Stimulated activated CD4-positive, alpha-beta T cell treated with anti-CD3 and anti-CD28 coated beads, Interleukin-1b, Interleukin-23, amount 100 ng/mL, for 1 hour (primary cell): ENCODE measurements at places on chromosomes 11 and 22.

GRCh38 chr11:14424096-14424495 lies 65.1 kb upstream of the RRAS2 start:
- no peak for DNase-seq

DNA sequence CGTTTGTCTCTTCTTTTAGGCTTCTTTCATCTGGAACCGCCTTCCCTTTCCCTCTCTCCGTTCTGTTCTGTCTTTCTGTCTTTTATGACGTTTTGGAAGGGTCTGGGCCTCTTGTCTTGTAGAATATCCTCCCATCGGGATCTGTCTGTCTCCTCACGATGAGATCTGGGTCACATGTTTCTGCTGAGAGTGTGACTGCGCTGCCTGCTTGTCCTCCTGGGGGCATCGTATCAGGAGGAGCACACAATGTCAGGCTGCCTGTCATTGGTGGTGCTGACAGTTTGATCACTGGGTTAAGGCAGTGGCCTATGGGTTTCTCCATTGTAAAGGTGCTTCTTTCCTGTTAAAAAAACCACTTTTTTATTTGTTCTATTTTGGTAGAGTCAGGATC lies 60.4 kb upstream of the PARVG start:
- DNase-seq = no peak

DNA sequence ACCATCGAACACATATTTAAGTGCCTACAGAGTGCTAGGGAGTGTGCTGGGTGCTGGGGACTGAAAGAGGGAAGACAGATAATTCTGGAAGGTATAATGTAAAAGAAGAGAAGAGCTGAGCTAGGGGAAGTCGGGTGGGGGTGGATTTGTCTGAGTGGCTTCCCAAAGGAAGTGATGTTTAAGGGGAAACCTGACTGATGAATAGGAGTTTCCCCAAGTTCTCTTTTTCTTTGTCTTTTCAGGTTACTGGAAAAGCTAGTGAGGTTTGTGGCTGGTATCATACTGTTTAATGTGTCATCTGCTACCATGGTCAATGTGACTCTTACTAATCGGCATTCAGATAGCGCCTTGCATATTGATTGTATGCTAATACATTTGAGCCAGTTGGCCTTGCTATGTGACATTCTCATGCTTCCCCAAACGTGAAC lies 151.6 kb upstream of the MTMR2 start:
- DNase-seq = no peak

- DNase-seq = no peak
These were observed 141.7 kb upstream of the CHORDC1 start for GRCh38 chr11:90364527-90364926.

GRCh38 chr11:126793596-126793995 lies 207.0 kb downstream of the KIRREL3 start:
- no peak for DNase-seq

GRCh38 chr22:44379817-44380755 lies 67.3 kb upstream of the SHISAL1 start:
- DNase-seq = no peak

DNA sequence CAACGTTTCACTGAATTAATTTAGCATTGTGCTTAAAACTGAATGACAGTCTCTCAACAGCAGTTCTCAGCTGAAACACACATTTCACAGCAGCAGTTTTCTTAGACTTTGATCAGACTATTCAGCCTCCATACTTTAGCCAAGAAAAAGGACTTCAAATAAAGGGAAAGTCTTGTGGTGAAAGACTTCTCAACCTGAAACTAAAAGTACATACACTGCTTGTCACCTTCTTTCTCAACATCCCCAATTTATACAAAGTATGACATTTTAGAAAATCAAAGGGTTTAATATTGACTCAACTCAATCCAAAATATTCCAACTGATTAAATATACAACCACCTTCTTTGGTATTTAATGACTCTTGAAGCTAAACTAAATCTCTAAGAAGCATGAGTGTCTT lies 419.0 kb downstream of the LRRC4C start:
- DNase-seq = no peak

GRCh38 chr11:60344146-60344545 lies 17.1 kb downstream of the MS4A6E start:
- DNase-seq = no peak

DNA sequence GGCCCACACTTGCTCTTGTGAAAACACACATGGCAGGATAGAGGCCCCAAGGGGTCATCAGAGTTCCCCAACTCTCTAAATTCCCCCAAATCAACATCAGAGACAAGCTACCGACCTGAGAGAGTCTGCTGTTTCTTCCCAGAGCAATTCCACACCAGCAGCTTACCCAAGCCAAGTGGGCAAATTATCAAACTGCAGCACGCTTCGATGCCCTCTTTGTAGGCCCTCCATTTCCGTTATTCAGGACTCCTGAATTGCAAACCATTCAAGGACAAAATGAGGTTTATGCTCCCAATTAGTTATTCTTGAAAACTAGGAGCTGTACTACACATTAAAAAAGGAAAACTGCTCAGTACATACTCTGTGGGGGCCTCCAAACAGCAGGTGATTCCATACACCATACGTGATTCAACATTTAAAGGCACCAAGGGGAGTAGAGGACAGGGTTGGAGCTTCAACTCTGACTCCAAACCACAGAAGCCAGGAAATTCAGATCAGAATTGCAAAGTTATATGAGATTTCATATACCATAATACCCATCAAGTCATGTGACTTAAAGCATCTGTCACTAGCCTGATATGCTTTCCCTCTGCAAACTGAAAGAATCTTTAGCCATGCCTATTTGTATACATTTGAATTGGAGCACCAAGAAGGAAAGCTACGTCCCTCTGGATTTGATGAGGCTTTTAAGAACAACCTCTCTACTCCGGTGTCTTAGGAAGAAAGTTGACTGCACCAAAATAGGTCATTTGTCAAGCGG lies 234.8 kb downstream of the CADM1 start:
- DNase-seq = no peak

DNA sequence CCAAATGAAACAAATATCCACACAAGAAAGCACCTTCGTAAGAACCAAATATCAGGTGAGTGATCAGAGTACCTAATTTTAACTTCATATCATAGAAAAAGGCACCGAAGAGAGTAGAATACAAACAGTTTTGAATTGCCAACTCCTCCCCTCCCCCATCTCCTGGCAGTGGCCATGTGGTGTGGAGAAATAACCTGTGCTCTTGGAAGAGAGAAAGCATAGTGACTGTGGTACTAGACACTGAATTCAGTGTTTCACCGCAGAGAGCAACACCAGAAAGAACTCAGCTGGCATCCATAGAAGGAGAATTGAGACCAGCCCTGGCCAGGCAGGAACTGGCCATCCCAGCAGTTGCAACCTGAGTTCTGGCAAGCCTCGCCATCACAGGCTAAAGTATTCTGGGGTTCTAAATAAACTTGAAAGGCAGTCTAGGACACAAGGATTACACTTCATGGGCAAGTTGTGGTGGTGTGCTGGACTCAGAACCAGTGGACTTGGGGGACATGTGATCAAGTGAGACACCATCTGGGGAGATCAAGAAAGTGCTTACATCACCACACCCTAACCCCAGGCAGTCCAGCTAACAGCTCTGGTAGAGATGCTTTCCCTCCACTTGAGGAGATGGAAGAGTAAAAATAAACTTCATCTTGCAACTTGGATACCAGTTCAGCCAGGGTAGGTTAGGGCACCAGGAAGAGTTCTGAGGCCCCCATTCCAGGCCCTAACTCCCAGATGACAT lies 1003.2 kb downstream of the NTM start:
- DNase-seq = no peak
